HT-29 (cell line): ENCODE measurements at places on chromosomes 16 and 17. TPM values are rescaled to one million over a fixed set of nuclear protein-coding genes. Genes with fewer than 3 reads are reported as not detected.
A peak's percentile ranks its signal among the peaks of the same experiment; 100 is the strongest.

Gene EFNB3
- not detected in 2 replicates for total RNA-seq

Gene TRIM16
- total RNA-seq: 38.4 and 41.7 TPM in 2 replicates

Gene OTOP2
- total RNA-seq: not detected in 2 replicates

Gene MYH3
- total RNA-seq: 0.25 and 1.0 TPM in 2 replicates

Gene ADAM11
- 0.05 and 0.20 TPM in 2 replicates for total RNA-seq

Gene KRTAP9-8
- not detected in 2 replicates for total RNA-seq

DNA sequence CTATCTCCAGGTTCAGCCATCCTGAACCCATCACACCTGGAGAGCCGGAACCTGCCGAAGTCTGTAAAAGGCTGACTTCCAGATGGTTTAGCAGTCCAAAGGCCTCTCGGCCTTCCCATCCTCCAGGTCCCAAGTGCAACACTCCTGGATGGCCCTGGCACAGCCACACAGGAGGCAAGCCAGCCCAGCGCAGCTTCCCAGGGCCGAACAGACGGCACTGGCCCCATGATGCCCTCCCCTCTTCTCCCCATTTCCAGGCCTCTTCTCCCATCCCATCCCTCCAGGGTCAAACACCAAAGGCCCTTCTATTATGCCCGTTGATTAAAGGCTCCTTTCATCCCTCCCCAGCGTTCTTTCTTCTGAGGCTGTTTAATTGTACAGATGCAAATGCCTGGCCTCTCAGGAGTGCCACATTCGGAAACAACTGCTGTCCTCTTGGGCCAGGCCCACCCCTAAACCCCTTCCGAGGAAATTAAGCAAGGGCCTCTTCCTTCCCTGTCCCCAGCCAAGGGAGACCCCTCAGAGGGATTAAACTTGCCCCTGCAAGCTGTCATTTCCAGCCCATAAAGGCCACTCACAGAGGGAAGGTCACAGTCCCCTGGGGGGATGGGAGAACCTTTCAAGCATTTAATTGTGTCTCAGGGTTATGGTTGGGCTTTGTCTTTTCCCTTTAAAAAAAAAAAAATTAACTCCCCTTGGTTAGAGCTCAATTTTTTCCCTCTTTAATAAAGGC is 30.8 kb downstream of the AXIN2 start:
- no peak for DNase-seq

GRCh38 chr16:78836802-78837491 is 737.5 kb downstream of the WWOX start:
- no peak for DNase-seq

- no peak for DNase-seq
Measured at GRCh38 chr16:65713181-65713808, 591.4 kb upstream of the CDH11 start.

GRCh38 chr17:17028878-17029535 is 13.2 kb upstream of the MPRIP start:
- DNase-seq: no peak

GRCh38 chr16:85348911-85349334 is 236.7 kb upstream of the CIBAR2 start:
- DNase-seq: no peak

DNA sequence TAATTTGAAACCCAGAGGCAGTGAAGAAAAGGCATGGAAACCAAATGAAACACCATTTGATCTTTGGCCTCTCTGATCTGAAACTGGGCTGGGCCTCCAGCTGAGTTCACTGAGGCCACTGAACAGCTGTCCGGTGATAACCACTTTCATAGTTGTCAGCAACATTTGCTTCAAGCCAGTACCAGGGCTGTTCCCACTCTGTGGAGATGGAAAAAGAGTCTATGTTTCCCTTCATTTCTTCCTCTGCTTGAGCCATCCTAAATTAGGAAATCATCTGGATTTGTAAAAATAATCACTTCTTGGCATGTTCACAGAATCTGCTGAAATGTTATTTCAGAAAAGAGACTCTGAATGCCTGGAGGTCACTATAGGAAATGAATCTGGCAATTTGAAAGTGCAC is 119.3 kb downstream of the STX8 start:
- DNase-seq: no peak

DNA sequence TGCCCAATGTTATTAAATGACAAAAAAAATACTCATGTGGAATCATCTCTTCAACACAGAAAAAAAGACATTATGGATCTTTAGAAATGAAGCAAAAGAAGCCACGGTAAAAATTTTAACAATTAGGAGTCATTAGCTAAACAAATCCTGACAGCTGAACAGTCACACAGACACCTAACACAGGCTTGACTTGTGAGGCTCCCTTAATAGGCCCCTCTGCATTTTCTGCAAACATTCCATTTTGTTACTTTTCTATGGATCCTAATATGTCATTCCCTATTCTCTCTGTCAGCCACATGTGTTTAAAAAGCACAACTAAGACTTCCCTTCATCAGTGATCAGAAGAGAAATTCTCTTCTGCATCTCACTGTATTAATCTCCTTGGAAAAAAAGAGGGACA is 1331.5 kb downstream of the CDH8 start:
- DNase-seq: no peak

GRCh38 chr17:43431714-43432523 is 33.1 kb downstream of the ARL4D start:
- no peak for DNase-seq

- DNase-seq: peak; percentile 25
Measured at GRCh38 chr16:73232555-73233328, 184.8 kb upstream of the ZFHX3 start.

GRCh38 chr16:55703003-55704001 is 47.5 kb downstream of the SLC6A2 start:
- peak; percentile 64 for DNase-seq

DNA sequence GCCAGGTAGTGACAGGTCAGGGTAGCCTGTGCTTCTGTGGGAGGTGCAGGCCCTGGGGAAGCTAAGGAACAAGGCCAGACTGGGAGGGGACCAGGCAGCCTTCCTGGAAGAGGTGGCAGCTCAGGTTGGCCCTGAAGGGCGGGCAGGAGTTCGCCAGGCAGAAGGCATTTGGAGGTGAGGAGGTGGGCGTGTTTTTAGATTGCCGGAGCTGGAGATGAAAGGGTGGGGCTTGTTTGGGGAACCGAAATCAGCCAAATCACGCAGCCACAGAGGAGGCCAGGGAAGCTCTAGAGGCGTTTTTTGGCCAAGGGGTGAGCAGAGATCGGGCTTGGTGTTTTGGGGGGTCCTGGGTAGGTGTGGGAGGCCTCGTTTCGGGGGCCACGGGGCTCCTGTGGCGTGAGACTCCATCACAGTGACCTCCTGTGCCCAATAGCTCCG is 7.6 kb downstream of the ADCY7 start:
- no peak for DNase-seq

DNA sequence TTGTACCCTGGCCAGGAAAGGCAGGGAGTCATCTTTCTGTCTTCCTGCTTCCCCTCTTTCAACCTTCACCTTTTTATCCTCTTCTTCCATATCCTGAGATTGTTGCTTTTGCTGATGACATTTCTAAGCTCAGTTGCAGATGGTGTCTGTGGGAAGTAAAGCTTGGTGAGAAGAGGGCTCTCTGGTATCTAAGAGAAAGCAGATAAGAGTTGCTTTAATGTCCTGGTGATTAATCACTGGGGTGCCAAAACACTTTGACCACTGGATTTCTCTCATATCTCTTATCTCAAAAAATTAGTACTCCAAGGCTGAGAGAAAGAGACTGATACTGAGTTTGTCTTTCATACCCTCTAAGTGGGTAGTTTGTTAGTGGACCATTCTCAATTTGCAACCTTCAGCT is 71.3 kb downstream of the NEUROD2 start:
- no peak for DNase-seq

DNA sequence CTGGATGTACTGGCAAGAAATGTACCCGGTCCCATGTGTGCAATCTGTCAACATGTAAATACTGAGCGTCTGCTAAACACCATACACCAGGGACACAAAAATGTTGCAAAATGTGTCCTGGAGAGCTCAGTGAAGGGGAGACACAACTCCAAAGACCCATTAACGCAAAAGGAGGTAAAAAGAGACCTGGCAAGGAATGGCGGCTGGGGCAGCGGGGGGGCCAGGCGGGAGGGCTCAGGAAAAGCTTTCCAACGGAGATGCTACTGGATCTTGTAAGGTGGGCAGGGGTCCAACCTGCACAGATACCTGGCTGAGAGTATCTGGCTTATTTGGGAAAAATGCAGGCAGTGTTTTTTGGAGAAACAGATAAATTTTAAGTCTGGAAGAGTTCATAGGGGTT is 40.7 kb downstream of the ADCY9 start:
- DNase-seq: no peak

- DNase-seq: no peak
Measured at GRCh38 chr17:80826346-80826954, 165.2 kb upstream of the CHMP6 start.

DNA sequence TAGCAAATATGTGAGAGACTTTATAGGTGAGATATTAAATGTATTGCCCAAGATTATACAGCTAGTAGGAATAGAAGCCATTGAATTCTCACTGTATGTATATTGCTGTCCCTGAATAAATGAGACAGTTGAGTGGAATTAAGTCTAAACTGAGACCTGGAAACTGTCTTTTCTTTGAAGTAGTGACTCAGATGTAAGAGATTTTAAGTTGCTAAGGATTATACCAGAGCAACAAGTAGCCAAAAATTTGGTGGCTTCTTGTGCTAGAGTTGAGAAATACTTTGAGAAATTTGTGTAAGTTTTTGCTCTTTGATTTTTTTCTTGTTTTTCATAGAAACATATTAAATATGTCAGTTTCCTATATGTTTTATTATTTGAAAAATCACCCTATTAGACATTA is 58.7 kb downstream of the TANC2 start:
- no peak for DNase-seq

DNA sequence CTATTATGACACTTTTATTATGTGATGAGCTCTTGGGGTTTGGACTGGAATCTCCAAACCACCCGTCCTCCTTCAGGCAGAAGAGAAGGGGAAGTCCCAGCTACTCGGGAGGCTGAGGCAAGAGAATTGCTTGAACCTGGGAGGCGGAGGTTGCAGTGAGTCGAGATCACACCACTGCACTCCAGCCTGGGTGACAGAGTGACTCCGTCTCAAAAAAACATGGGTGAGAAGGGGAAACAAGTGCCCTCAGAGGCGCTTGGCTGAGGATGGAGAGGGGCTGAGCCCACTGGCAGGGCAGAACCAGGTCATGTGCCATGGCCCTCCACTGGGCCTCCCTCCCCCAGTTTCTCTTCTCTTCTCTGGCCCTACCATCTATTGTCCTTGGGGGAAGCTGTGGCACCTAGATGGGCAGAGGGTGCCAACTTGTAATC is 120.9 kb upstream of the SMURF2 start:
- DNase-seq: no peak

- peak; percentile 65 for DNase-seq
Measured at GRCh38 chr17:51056813-51057510, 63.7 kb downstream of the SPAG9 start.

DNA sequence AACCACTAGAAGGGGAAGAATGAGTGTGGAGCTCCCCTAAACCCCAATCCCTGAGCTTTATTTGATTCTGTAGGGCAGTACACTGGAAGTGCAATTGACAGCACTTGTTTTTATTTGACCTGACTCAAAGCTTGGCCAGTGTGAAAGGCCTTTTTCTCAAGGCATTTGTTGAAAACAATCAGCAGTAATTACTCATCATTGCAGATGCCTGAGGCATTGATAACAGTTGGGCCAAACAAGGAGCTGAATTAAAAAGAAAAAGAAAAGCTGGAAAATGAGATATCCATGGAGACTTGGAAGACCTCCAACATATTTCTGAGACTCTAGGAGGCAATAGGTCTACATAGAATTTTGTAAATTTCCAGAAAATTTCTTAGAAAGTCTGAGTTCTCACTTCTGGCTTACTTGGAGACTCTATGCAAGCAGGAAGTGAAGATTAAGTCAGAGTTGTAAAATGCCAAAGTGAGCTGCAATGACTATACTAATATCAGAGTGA is 200.8 kb upstream of the KCNJ16 start:
- no peak for DNase-seq

DNA sequence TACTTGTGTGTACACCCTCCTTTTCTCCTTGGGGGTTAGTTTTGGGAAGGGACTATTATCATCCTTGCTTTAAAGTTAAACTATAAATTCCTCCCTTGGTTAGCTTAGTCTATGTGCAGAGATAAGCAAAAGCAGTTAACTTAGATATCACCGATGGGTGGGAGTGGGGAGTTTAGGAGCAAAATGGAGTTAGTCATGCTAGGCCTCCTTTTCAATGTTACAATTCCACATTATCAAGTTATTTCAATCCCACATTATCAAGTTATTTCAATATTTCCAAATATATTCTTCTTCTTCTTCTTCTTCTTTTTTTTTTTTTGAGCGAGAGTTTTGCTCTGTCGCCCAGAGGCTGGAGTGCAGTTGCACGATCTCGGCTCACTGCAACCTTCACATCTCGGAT is 1.7 kb upstream of the BCAS3 start:
- DNase-seq: no peak

GRCh38 chr16:26071101-26071866 is 379.5 kb downstream of the HS3ST4 start:
- no peak for DNase-seq
